Cerebellar cortex (tissue), 1 donor: ENCODE measurements at places on chromosomes 2 and 18.

DNA sequence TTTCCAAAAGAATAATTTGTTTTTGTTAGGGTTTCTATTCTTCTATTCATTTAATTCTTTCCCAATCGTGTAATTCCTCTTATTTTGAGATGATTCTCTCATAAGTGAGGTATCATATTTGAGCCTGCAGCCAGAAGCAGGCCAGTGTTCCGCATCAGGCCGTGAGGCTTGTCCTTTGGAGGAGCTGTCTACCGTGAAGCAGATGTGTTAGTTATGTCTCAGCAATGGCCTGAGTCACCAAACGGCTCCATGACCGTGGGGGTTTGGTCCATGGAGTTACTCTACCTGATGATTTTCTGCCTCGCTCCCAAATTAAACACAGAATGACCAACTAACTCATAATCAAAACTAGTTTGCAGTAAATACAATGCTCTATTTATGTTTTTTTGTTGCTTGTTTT is 64.2 kb upstream of the TMEM87B start:
- DNase-seq = no peak

- DNase-seq = no peak
Observed at GRCh38 chr18:12030670-12031069, 49.4 kb downstream of the IMPA2 start.

GRCh38 chr2:107811411-107811810 is 15.3 kb upstream of the RGPD4 start:
- no peak for DNase-seq

DNA sequence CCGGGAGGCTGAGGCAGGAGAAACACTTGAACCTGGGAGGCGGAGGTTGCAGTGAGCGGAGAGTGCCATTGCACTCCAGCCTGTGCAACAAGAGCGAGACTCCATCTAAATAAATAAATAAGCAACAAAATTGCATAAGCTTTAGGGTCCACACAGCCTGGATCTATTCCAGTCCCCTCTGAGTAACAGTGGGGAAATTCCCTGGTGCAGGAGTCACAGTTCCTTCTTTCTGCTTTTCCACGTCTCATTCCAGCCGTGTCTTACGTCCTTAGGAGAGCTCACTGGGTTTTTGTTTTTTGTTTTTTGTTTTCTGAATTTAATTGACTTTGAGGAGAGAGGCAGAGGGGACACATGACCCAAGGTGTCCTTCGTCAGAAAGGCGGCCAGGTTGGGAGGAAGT is 44.6 kb downstream of the B3GNT2 start:
- DNase-seq = no peak

GRCh38 chr2:173955004-173955403 is 10.2 kb downstream of the SP3 start:
- no peak for DNase-seq

DNA sequence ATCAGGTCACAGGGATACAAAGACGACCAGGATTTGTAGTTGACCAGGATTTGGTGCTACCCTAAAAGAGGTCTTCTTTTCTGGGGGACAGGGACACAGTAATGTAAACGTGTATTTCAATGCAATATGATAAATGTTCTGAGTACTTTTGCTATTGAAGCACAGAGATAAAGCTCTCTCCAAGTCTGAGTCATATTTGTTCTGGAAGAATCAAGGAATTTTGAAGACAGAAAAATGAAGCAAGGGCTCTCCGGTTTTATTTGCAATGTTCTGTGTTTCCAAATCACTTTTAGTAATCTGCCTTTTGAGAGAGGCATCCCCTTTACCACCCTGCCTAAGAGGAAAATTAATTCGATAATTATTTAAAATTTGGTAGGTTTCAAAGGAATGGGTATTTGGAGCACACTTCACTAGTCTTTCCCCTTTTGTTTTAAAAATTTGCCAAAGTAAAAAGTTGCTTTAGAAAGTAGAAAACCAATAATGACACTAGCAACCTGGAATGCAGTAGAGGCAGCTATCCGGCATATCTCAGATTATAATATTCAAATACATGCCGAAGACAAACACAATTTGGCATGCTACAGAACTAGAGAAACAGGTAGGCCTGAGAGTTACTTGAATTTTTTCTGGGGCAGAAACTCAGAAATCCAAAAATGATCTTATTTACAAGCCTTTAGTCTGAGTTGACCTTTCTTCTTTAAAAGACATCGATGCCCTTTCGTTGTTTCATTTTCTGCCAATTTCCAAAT is 82.7 kb downstream of the MREG start:
- DNase-seq = no peak

DNA sequence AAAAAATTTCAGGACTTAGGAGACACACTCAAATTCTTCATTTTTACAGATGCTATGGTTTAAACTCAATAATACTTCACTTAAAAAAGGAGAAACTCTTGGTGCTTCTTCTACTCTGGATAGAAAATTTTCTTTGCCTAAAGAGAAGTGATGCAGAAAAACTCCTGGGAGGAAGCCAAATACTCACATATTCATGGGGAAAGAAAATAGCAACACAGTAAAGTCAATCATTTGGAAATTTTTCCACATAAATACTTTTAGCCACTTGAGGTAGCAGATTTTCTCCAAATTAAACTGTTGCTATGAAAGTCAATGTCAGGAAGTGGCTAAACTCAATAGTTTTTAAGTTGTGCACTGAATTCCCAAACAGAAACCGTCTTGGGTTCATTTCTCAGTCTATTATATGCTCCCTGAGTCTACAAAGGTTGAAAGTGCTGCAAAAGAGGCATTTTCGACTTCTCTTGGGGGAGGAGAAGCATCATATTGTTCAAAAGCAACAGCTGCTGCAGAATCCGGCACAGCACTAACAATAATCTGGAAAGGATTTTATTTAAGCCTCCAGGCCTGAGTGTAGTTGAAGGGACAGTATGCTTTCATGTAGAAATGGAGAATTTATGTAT is 81.1 kb downstream of the UPP2 start:
- no peak for DNase-seq

- DNase-seq = peak; percentile 47
Observed at GRCh38 chr2:69253611-69254301, 133.3 kb downstream of the GFPT1 start.

GRCh38 chr2:182672466-182673165 is 43.4 kb upstream of the DNAJC10 start:
- DNase-seq = no peak

DNA sequence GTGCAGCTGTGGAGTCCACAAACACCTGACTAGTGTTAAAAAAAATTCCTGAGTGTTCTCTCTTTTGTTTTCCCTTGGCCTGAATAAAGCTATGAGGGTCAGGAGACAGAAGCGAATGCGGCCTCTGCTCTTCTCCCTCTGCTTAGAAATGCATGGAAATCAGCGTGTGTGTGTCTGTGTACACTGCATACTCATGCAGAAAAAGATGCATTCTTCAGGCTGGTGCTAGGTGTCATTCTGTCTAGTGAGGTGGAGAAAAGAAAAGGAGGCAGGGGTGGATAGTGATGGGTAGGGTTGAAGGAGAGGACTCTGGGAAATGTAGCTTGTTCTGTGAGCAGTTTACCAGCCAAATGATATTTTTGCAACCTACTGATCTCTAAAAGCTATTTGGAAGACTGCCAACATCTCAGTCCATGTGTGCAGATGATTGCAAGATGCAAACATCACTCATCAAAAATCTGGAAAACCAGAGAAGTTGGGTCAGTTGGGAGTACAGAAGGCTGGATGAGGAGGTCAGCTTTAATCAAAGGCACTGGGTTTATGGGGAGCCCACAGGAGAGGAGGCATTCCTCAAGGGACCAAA is 177.7 kb downstream of the INSIG2 start:
- DNase-seq = no peak

GRCh38 chr2:206220997-206221396 is 53.5 kb upstream of the ZDBF2 start:
- DNase-seq = no peak

DNA sequence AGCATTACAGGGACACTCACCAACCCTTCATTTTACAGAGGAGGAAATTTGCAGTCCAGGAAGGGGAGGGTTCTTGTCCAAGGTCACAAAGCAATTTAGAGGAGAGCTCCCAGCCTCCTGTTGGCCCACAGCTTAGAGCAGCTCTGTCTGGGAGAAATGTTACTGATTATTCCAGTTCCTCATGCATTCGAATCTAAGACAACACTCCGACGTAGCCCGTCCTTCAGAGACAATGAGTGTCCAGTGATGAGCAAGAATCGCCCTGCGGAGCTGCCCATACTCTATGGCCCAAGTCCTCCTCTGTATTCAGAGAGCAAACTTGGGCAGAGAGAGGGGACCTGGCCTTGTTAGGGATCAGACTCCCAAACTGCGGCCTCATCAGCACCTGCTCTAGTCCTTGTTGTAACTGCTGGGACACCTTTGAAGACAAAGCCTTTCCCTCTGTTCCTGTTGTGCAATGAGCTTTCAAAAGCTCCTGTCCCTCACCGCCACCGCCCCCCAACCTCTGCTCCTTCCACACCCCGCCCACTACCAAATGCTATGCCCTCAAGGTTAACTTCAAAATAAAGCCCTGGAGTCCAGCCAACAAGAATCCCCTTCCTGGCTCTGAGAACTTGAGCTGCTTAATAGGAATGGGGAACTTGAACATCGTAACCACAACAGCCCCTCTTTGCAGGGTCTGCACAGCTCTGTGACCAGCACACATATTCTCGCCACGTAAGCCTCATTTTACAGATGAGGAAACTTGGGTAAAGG is 234.8 kb upstream of the SMAD2 start:
- DNase-seq = no peak

- peak; percentile 45 for DNase-seq
Observed at GRCh38 chr2:69830045-69830905, 815 bp downstream of the GMCL1 start.

GRCh38 chr18:73110307-73110706 is 242.5 kb upstream of the NETO1 start:
- no peak for DNase-seq

DNA sequence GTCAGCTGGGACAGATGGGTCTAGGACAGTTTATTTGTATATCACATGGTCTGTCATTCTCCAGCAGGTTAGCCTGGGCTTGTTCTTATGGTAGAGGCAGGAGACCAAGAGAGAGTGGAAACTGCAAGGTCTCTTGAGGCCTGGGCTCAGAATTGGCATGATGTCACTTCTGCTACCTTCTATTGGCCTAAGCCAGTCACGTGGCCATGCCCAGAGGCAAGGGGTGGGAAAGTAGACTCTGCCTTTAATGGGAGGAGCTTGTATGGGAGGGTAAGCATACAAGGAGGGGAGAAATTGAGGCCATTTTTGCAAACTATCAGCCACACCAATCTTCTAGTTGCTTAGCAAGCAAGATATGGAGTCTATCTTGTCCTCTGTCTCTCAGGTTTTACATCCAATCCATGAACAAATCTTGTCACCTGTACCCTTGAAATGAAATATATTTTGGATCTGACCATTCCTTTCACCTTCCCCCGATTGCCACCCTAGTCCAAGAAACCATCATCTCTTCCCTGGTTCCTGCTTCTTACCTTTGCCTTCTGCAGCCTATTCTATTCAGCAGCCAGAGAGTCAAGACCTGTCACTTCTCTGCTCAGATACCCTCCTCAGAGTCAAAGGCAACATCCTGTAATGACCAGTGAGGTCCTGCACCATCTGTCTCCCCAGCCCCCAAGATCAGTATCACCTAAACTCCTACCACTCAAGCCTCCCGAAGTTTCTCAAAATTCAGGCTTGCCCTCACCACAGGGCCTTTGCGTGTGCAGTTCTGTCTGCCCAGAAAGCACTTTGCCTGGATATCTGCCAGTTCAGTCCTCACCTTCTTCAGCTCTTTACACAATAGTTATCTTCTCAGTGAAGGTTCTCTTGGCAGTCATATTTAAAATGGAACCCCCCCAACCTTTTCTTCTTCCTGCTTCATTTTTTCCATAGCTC is 240.0 kb downstream of the LOXHD1 start:
- no peak for DNase-seq

DNA sequence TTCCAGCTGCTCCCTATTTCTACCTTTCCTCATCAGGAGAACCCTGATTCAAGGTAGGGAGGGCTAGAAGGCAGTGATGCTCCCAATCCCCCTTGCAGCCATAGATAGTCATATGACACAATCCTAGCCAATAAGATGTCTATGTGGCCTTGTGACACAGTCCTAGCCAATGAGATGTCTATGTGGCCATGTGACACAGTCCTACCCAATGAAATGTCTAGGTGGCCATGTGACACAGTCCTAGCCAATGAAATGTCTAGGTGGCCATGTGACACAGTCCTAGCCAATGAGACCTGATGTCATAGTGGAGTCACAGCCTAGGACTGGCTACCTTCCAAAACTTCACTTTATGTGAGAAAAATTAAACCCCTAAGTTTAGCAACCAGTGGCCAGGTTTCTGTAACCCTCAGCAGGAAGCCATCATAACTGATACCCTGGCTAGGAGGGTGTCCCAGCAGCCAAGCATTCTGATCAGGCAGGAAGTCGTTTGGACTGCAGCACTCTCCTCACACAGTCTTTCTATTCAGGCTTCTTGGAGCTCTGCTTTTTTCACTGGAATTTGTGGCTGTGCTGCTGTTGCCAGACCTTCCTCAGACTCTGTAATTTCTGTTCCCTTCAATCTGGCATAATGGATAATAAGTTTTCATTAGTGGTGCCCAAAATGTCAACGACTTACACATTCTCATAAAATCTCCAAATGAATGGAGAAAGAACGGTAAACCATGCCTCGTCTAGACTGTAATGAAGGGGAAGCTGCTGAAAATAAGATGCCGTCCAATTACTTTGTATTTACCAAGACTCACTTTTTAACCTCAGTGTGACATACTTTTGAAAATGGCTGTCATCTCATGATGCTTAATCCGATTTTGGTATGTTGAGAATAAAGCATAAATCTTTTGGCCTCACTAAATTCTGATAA is 165.0 kb upstream of the NCKAP5 start:
- no peak for DNase-seq

DNA sequence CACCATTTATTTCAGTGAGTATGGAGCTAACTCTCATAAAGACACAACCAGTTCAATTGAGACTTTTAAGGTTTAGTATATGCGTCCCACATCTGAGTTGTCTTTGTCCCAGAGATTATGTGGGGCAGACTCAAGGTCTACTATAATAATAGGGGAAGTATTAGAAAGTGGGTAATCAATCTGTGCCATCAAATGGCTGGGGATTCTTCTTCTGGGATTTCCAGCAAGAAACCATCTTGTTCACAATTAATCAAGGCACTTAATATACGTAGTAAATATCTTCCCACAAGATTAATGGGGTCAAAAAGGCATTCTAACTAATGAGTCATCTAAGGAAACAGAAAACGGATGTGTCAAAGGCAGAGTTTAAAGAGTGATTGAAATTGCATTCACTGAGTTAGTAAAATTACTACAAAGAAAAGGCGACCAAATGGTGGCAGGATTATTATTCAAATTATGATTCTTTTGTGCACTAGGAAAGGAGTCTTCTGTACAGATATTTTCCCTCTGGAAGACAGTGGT is 179.8 kb upstream of the REG3G start:
- DNase-seq = no peak
